Activated T-helper 2 cell treated with anti-CD3 and anti-CD28 coated beads, Interferon-gamma antibody, Interleukin-2, Interleukin-4, amounts not matched to agents 10 μg/mL and 5 μg/mL and 100 μg/mL, durations not matched to agents 14 hours and 24 hours and 36 hours (primary cell): ENCODE measurements at places on chromosomes 5 and 9. TPM values are rescaled to one million over a fixed set of nuclear protein-coding genes. Genes with fewer than 3 reads are reported as not detected.

DNA sequence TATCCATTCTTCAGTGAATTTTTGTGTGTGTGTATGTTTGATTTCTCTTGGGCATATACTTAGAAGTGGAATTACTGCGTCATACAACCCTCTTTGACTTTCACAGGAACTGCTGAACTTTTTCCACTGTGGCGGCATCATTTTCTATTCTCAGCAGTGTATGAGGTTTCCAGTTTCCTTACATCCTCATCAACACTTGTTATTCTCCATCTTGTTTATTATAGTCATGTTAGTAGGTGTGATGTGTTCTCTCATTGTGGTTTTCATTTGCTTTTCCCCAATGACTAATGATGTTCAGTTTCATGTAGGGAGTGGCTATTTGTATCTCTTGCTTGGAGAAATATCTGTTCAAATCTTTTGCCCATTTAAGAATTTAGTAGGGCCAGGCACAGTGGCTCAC is 2.6 kb downstream of the ZNF79 start:
- peak; percentile 36 for DNase-seq

DNA sequence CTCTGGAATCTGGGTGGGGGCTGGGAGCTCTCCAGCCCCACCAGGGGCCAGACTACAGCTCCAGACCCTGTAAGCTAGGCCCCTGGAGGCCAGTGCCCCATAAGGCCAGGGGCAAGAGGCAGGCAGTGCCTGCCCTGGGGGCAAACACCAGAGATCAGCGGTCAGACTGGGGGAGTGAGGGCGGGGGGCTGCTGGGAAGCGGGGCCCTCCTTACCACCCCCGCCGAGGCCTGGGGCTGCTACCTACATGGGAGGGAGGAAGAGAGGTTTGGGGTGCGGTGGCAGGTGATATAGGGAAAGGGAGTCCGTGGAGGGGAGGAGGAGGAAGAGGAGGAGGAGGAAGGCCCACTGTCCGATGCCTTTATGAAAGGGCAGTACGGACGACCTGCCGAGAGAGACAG is 12.7 kb downstream of the PRR7 start:
- no peak for DNase-seq

GRCh38 chr9:130847306-130848217 is 12.5 kb downstream of the ABL1 start:
- DNase-seq = no peak

- no peak for DNase-seq
Observed at GRCh38 chr5:144206141-144206540, 35.5 kb downstream of the KCTD16 start.

GRCh38 chr9:371349-371748 is 156.7 kb downstream of the DOCK8 start:
- DNase-seq = no peak

- DNase-seq = no peak
Observed at GRCh38 chr9:129420721-129421120, 200.2 kb downstream of the C9orf50 start.

DNA sequence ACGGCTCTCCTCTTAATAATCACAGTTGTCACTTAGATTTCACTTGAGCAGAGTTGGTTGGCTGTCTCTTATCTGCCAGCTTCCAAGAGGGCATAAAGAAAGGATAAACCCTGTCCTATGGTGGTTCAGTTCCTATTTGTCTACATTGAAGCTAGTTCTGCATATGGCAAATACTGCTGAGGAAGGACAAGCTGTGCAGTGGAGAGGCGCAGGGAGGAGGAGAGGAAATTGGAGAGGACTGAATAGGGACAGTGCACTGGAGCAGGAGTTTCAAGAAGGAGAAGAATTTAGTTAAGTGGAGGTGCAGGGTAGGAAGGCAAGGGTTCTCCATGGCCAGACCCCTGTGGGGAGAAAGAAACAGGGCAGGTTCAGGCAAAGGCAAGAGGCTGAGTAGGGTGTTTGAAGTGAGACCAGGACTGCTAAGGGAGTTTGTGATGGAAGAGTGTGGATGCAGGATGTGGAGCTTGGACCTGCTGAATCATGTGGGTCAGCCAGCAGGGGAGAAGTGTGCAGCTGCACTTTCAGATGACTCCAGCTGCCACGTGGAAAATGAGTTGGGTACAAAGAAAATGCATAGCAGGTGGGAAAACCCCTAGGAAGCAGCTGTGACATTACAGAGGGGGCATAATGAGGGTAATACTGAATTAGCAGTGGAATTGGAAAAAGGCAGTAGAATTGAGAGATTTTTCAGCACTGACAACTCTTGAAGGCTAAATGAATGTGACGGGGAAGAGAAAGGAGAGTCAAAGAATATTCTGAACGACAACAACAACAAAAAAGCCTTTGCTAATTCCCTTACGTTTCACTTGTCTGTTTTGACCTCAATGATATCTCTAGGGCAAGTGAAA is 66.8 kb downstream of the MAMDC2 start:
- no peak for DNase-seq

- DNase-seq = no peak
Observed at GRCh38 chr9:101477214-101477613, 41.6 kb upstream of the ALDOB start.

DNA sequence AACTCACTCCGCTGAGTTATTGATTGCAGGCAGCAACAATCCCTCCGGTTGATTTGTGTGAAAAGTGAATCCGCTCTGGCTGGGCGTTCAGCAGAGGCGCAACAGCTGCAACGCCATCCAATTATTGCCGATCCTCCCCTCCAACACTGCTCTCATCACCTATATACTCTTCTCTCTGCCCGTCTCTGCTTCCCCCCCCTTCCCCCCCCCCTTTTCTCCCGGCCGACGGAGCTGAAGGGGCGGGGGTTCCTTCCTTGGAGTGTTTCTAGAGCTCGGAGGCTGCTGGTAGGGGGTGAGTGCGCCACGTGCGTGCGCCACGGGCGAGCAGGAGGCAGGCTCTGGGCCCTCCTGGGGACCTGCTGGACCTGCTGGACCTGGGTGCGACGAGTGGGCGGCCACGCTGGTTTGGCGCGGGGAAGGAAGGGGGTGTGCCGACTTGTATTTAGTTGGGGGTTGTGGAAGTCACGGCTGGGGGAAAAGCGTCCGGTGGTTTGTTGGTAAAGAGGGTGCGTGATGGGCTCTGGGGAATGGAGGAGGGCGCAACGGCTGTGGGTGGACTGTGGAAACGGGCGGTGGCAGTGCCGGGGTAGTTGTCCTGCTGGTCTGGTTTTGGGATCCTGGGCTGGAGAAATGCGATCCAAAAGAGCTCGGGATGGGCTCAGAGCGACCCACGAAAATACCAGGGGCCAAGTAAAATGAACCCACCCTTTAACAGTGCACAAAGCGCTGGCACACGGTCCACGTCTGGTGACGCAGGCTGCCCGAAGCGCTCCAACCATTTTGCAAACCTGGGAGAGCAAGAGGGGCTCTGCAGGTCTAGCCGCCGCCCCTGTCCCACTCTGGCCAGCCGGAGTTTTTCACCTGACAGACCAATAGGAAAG is 6.4 kb upstream of the MEF2C start:
- DNase-seq = no peak

GRCh38 chr9:70525519-70525918 is 111.1 kb upstream of the KLF9 start:
- no peak for DNase-seq

The IFNA13 gene
- not detected in 2 replicates for total RNA-seq

The ABLIM3 gene
- not detected in 2 replicates for total RNA-seq

The SOX30 gene
- total RNA-seq = 0.11 TPM in 2 replicates

The TMEM174 gene
- not detected in 2 replicates for total RNA-seq

The PAEP gene
- total RNA-seq = not detected in 2 replicates

The ANKDD1B gene
- 0.18 and 0.48 TPM in 2 replicates for total RNA-seq

The C5orf58 gene
- not detected in 2 replicates for total RNA-seq
